ENCODE measurements at places on chromosomes 3 and 15.
A peak's percentile ranks its signal among the peaks of the same experiment; 100 is the strongest.

GRCh38 chr15:67882487-67883233 is 42.8 kb upstream of the RNU6-1 start:
- DNase-seq: no peak

DNA sequence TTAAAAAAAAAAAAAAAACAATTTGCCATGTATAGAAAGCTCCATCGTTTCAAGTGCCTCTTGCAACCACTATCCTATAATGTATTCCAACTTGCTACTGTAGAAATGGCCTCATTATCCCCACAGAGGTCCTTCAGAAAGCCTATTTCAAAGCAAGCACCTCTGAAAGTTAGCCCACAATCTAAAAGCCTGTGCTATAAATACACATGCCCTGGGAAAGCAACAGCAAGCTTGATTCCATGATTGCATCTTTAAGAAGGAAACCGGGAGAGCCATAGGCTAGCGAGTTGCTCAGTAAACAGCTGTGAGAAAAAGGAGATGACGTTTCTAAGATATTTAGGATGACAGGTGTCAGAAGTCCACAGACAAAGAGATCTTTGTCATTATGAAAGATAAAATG is 28.3 kb downstream of the TAFA4 start:
- DNase-seq: no peak

- no peak for DNase-seq
Observed at GRCh38 chr3:37849146-37849923, 12.3 kb upstream of the CTDSPL start.

GRCh38 chr15:66730168-66731021 is 28.4 kb downstream of the SMAD6 start:
- no peak for DNase-seq

- DNase-seq: no peak
Observed at GRCh38 chr3:24318677-24319287, 175.9 kb downstream of the THRB start.

- no peak for DNase-seq
Observed at GRCh38 chr15:40845511-40846284, 1.9 kb downstream of the SPINT1 start.

DNA sequence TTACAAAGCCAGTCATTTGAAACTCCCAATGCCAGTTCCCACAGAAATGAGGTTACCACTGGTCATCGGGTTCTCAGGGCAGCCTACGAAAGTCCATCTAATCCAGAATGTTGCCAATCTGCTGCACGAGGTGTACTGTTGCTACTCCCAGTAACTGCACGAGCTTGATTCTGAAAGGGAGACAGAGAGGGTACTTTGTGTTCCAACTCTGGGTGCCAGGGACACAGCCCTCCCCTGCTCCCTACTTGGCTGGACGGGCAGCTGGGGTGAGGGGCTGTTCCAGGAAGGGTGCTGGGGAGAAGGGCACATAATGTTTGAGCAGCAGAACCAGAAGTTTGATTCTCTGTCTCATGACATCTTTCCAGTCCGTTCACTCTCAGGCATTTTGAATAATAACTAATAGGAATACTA is 27.1 kb upstream of the OSBPL11 start:
- no peak for DNase-seq

DNA sequence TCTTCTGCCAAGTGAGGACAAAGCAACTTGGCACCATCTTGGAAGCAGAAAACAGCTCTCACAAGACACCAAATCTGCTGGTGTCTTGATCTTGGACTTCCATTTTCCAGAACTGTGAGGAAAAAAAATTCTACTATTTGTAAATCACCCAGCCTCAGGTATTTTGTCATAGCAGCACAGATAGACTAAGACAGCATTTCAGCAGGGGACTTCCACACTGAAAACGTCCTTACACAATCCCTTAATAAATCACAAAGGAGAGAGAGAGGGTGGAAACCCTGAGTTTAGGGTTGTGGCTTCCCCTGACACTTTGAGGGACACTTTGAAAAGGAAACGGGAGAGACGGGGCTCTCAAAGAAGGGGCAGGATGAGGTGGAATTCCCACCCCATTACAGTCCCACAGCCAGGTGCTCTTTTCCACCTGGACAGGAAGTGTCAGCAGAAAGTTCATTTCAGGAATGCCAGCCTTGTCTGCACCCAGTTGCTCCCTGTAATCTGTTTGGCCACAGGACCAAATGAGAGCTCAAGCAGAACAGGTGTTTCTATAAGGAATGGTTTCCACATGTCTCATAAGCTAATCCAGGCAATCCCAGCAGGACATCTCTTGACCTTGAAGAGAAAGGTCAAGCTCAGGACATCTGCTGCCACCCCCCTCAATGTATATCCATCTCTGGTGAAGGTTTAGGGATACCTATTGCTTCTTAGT is 51.3 kb downstream of the MYLK start:
- DNase-seq: no peak

- no peak for DNase-seq
Observed at GRCh38 chr15:26939398-26939797, 31.6 kb upstream of the GABRG3 start.

- DNase-seq: no peak
Observed at GRCh38 chr3:156635973-156636372, 38.4 kb upstream of the TIPARP start.

- no peak for DNase-seq
Observed at GRCh38 chr15:54277834-54278233, 299.6 kb downstream of the UNC13C start.

GRCh38 chr3:156762631-156763185 is 63.4 kb upstream of the LEKR1 start:
- DNase-seq: no peak

DNA sequence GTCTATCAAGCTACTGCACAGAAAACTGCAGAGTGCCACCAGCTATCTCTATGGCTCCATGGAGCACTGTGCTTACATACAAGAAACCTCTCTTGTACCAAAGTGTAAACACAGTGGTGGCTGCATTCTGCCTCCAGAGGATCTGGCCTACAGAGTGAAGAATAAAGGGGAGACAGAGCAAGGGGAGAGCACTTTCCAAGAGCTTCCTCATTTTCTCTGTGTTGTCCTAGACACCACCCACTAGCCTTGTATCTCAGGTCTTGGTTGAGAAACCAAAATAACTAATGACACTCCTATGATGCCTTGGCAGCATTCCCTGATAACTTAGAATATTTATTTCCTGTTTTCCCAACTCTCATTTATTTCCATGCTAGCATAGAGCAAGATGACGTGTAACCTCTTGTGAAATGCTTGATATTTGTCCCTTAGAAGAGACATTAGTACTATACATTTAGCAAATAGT is 56.9 kb upstream of the PHLDB2 start:
- DNase-seq: no peak

DNA sequence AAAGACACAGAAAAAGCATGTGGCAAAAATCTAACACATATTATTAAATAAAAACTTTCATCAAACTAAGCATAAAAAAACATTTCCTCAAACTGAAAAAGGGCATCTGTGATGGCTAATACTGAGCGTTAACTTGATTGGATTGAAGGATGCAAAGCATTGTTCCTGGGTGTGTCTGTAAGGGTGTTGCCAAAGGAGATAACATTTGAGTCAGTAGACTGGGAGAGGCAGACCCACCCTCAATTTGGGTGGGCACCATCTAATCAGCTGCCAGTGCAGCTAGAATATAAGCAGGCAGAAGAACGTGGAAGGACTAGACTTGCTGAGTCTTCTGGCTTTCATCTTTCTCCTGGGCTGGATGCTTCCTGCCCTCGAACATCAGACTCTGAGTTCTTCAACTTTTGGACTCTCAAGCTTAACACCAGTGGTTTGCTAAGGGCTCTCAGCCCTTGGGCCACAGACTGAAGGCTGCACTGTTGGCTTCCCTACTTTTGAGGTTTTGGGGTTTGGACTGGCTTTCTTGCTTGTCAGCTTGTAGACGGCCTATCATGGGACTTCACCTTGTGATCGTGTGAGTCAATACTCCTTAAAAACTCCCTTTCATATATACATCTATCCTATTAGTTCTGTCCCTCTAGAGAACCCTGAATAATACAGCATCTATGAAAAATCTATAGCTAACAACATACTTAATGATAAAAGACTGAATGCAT is 45.4 kb downstream of the DAZL start:
- no peak for DNase-seq

GRCh38 chr15:40923551-40923950 is 5.6 kb upstream of the DLL4 start:
- DNase-seq: no peak

- DNase-seq: peak; percentile 73
Observed at GRCh38 chr3:150737874-150738679, 24.9 kb downstream of the SIAH2 start.

- DNase-seq: no peak
Observed at GRCh38 chr3:69079269-69080159, 651 bp downstream of the UBA3 start.

- DNase-seq: no peak
Observed at GRCh38 chr3:142394921-142395622, 52.8 kb downstream of the XRN1 start.

GRCh38 chr3:61908382-61908781 is 347.0 kb downstream of the PTPRG start:
- DNase-seq: no peak

GRCh38 chr3:10443272-10444109 is 61.9 kb downstream of the ATP2B2 start:
- no peak for DNase-seq

DNA sequence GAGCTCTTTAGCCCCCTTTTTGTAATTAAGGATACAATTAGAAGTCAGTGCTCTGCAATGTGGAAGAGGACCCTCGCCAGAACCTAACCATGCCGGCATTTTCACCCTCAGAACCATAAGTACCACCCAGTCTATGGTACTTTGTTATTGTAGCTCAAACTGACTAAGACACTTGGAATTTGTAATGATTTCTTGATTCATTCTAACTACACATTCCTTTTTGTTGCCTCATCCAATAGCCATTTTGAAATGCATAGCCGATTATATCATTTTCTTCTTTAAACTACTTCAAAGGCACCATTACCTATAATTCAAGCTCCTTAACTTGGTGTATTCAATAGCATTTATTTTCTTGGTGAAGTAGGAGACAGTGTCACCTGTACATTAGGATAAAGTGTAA is 61.4 kb downstream of the GLB1 start:
- DNase-seq: no peak

GRCh38 chr3:126672741-126673140 is 17.8 kb upstream of the TXNRD3 start:
- DNase-seq: no peak

- no peak for DNase-seq
Observed at GRCh38 chr15:36497901-36498300, 81.5 kb upstream of the CDIN1 start.

- no peak for DNase-seq
Observed at GRCh38 chr3:30752970-30753369, 141.5 kb downstream of the GADL1 start.

DNA sequence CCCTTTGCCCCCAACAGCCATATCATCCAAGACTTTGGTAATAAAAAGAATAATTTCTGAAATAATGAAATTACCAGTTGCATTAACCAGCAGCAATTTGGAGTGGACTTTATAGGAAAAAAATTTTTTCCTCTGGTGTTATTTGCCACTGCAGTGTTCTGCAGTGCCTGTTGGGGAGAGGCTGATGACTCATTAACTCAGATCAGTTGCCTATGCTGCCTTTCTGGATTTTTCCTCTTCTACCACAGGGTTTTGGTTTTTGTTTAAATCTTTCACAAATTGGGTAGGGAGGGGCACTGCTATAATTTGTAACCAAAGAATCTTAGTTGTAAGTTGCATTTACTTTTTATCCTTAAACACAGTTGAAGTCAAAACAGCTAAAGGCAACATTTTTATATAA is 22.7 kb downstream of the ATP6V1A start:
- no peak for DNase-seq

- peak; percentile 19 for DNase-seq
Observed at GRCh38 chr15:80694611-80695098, 455 bp upstream of the ABHD17C start.

- no peak for DNase-seq
Observed at GRCh38 chr3:71721651-71722157, 3.5 kb downstream of the EIF4E3 start.

GRCh38 chr15:59701880-59702279 is 12.8 kb upstream of the BNIP2 start:
- no peak for DNase-seq

DNA sequence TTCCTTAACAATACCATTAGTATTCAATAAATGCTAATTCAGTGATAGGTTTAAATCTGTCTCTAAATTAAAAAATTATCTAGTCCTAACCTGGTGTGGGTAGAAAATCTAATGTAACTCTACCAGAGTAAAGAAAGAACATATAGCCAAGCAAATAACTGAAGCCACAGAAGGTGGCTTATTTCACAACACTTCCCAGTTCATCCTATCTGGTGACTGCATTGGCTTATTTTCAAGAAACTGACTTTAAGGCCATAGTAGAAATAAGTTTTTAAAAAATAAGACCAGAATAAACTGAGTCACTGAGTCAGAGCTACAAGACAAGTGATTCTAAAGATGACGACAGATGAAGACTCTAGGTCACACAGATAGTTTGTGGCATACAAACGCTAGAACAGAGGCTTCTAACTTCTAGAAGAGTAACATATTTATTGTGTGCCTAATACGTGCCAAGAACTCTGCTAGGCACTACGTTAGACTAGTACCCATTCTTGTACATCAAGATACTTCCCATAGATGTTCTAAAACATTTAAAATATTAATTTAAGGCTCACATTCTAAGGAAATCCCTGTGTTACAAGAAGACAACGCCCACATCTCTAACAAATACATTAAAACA is 25.9 kb downstream of the TMCC1 start:
- DNase-seq: no peak

GRCh38 chr15:39140060-39140604 is 440.7 kb upstream of the THBS1 start:
- no peak for DNase-seq

GRCh38 chr3:120048355-120049041 is 45.7 kb downstream of the GSK3B start:
- DNase-seq: no peak

DNA sequence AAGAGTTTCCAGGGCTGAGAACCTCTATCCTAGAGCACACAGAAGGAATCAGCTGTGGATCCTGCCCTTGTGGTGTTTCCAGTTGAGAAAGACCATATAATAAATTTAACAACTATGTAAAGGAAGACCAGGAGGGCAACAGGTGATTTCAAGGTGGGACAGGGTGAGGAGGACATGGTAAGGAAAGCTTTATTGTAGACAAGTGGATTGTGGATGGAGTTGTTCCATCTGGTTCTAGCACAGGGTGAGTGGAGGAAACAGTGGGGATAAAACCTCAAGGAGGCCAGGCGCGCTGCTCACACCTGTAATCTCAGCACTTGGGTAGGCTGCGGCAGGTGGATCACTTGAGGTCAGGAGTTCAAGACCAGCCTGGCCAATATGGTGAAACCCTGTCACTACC is 17.1 kb downstream of the SIAH2 start:
- DNase-seq: no peak

GRCh38 chr3:134809427-134810051 is 14.5 kb downstream of the EPHB1 start:
- no peak for DNase-seq

- no peak for DNase-seq
Observed at GRCh38 chr15:85781099-85781498, 13.6 kb downstream of the KLHL25 start.

GRCh38 chr15:90286678-90287077 is 21.2 kb downstream of the NGRN start:
- DNase-seq: peak; percentile 34

GRCh38 chr3:142863010-142863817 is 25.7 kb downstream of the PCOLCE2 start:
- DNase-seq: no peak

GRCh38 chr3:71087143-71088018 is 496.1 kb downstream of the FOXP1 start:
- DNase-seq: peak; percentile 60

Data from stimulated activated CD4-positive, alpha-beta T cell treated with anti-CD3 and anti-CD28 coated beads, Interleukin-4, amount 100 ng/mL, for 24 hours (primary cell).